ENCODE measurements at places on chromosomes 13 and 19. TPM values are rescaled to one million over a fixed set of nuclear protein-coding genes. Genes with fewer than 3 reads are reported as not detected.

GRCh38 chr13:66914155-66914554, 316.0 kb downstream of the PCDH9 start:
- DNase-seq: no peak

The OR4F17 gene
- not detected for total RNA-seq

GRCh38 chr13:39051157-39051556, 12.9 kb downstream of the NHLRC3 start:
- no peak for DNase-seq

GRCh38 chr13:108742701-108743451, 113.5 kb downstream of the MYO16 start:
- no peak for DNase-seq

The POSTN gene
- total RNA-seq: 10.0 TPM

DNA sequence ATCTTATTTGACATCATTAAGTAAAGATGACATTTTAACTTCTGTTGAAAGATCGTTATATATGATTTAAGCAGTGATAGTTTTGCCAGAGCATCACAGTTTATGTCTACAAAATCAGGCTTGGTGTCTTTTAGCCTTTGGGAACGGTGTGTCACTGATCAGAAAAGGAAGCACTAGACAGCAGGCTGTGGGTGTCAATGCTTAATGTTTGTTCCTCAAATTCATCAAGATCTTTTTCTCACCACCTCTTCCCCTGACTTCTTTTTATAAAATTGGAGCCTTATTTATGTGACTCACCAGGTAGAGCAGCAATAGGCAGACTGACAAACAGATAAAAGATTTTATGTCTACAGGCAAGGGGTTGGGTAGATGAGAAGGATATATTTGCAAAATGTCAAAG, 1558.5 kb downstream of the EFNB2 start:
- DNase-seq: no peak

The FLT1 gene
- 42.0 TPM for total RNA-seq

The ATP8A2 gene
- 0.05 TPM for total RNA-seq

- DNase-seq: peak; percentile 60
Measured at GRCh38 chr19:33621811-33622504, at the start of gene CHST8. TSS of gene CHST8 (plus strand) at chr19:33621953. CDS start at chr19:33689262, 67,309 bp downstream.

DNA sequence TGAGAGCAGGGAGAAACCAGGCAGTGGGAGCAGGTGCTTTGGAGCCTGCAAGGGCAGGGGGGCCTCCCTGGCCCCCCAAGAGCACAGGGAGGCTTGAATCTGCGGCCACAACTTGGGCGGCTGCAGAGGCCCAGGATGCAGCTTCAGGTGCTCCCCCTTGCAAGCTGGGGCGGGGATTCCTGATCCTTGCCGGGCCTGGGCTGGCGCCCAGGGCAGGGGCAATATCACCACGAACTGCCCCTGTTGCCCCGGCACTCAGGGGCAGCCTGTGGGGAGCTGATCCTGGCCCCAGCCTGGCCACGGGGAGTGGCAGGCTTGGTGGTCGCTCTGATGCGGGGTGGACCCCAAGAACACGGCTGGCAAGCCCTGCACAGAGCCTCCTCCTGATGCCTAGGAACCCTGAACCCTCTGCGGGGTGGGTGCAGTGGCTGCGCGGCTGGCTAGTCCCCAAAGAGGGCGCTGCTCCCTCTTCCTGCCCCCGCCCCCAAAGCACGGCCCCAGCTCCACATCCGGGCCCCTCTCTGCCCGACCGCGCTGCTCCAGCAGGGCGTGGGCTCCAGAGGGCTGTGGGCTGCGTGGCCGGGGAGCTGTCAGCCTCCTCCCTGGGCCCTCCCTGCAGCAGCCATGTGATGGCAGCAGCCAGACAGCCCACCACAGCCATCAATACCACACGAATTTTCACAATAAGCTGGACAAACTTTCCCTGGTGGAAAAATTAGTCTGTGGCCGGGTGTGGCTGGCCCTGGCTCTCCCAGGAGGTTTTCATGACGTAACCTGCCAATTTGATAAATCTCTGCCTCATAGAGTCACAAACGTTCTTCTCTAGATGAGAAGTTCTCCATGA, 21.0 kb downstream of the TNFSF9 start:
- peak; percentile 43 for DNase-seq

The BCAM gene
- total RNA-seq: 86.2 TPM

- peak; percentile 60 for DNase-seq
Measured at GRCh38 chr19:6802336-6803035, 30.0 kb downstream of the VAV1 start.

DNA sequence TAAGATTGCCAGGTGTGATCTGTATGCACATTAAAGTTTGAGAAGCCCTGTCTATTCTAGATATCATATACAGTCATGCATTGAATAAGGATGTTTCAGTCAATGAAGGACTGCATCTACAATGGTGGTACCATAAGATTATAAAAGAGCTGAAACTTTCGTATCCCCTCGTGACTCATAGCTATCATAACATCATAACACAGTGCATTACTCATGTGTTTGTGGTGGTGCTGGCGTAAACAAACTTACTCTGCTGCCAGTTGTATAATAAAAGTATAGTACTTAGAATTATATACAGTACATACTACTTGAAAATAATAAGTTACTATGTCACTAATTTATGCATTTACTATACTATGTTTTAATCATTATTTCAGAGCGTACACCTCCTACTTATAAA, 489.3 kb downstream of the GPC6 start:
- no peak for DNase-seq

The ZNF569 gene
- total RNA-seq: 5.2 TPM

GRCh38 chr19:10270616-10271394, at the start of gene ICAM1:
TSS of gene ICAM1 (plus strand) at chr19:10271120. CDS start at chr19:10271160, 40 bp downstream.
- peak; percentile 91 for DNase-seq

DNA sequence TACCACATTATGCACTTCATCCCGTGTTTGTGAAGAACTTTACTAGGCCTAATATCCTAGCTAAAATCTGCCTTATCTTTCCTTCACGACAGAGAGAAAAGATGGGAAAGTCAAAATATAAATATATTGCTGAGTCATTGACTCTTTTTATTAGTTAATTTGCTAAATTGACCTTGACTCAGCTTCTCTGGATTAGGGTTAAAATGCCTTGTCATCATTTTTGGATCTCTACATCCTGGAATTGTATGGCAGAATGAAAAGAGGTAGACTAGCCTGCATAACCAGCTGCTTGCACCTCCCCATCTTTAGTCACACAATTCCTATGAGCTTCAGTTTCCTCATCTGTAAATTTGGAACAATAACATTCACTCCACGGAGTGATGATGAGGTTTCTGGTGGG, 280.3 kb downstream of the DCT start:
- no peak for DNase-seq

GRCh38 chr13:75061909-75062308, 420.1 kb downstream of the TBC1D4 start:
- DNase-seq: no peak

DNA sequence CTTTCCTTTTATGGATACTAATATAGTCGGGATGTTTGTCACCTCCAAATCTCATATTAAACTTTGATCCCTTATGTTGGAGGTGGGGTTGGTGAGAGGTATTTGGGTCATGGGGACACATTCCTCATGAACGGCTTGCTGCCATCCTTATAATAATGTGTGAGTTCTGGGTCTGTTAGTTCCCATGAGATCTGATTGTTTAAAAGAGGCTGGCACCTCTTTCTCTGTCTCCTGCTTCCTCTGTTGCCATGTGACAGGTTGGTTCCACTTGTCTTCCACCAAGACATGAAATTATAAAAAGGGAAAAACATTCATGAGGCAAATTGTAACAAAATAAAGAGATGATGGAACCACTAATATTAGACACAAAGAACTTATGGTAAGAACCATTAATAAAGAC, 107.8 kb upstream of the ATXN8OS start:
- no peak for DNase-seq

The LCP1 gene
- 20.5 TPM for total RNA-seq

- DNase-seq: no peak
Measured at GRCh38 chr13:113565526-113566226, 18.9 kb upstream of the TFDP1 start.

GRCh38 chr19:8584965-8585893, 8.0 kb upstream of the MYO1F start:
- DNase-seq: no peak

DNA sequence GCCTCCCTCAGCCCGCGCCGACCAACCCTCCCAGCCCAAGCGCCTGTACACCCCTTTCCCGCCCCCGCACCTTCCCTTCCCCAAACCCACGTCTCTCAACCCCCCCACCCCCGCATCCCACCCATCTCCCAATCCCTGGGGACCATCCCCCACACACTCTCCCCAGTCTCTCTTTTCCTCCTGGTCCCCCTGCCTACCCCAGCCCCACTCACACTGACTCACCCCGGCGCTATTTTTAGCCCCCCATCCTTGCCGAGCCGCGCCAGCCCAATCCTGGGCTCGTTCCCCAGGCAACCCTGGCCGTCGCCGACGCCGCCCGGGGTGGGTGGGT, 11.7 kb downstream of the CIC start:
- peak; percentile 63 for DNase-seq

DNA sequence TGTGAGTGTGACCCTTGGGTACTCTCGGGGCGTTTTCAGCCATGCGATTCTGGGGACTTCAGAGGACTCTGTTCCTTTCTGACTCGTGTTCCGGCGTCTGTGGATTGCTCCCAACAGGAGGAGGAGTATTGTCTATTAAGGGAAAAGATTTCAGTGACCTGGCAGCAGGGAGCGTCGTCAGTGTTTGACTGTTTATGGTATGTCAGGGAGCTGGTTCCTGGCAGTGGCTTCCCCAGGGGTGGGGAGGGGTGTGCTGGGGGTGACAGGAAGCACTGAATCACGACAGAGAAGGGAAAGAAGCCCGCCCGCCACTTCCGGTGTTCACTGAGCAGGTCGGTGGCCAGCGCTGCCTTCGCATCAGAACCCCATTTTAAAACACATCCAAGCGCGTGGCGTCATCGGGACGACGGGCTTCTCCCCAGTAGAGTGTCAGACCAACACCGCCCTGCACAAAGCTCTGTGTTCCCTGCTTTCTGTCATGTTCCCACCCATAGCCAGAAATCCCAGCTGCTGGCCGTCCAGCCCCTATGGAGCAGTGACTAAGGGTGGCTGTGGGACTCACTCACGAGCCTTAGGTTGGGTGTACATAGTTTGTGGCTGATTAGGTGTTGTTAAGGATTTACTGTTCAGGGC, 33.8 kb downstream of the COL4A2 start:
- DNase-seq: peak; percentile 89

DNA sequence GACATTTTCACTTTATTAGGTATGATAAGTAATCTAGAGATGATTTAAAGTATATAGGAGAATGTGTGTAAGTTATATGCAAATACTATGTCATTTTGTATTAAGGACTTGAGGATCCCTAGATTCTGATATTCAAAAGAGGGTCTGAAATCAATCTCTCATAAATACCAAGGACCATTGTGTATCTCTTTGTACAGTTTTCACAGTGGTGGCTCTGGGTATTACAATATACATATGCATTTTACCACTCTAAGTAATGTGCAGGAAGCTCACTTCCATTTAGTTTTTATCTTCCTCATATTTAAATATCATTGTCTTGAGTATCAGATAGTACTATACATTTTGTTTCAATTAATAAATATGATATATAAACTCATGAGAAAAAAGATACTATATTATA, 862.6 kb upstream of the PCDH20 start:
- no peak for DNase-seq

DNA sequence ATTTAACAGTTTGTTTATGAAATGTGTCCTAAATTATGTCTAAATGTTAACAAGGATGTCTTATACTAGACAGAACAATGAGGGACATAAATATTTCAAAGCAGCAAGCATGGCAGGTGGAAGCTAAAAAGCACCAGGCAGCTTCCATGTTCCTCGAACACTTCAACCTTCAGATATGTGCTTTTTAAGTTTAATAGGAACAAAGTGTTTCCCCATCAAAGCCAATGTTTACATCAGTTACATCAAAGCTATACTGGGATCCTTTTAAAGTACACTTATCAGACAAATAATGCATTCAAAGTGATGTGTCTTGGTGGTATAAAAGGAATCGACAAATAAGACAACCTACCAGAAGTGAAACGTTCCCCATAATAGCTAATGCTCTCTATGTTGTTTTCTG, 2841.1 kb upstream of the PCDH20 start:
- no peak for DNase-seq
